Fibroblast of the aortic adventitia (primary cell): ENCODE measurements at places on chromosomes 5 and 9. TPM values are rescaled to one million over a fixed set of nuclear protein-coding genes. Genes with fewer than 3 reads are reported as not detected.

GRCh38 chr5:175859422-175859821, 12.0 kb upstream of the CPLX2 start:
- DNase-seq: no peak

DDX4 gene
- not detected in 2 replicates for total RNA-seq

SLC45A2 gene
- total RNA-seq: 0.09 TPM in 1 of 2 replicates, not detected in the other

DNA sequence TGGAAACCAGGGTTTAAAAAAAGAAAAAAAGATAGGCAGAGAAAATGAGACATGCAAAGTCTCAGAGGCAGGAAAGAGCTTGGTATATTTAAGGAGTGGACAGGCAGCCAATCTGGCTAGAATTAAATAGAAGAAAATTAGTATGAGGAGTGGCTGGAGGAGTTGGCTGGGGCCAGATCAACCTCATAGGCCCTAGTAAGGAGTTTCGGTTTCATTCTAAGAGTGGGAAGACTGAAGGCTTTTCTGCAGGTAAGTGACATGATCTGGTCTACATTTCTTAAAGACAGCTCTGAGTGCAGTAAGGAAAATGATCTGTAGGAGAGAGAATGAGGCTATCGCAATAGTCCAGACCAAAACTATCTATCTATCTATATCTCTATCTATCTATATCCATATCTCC, 27.5 kb downstream of the ADRB2 start:
- no peak for DNase-seq

GRCh38 chr5:76794871-76795270, 24.0 kb upstream of the F2RL1 start:
- DNase-seq: peak; percentile 74

NR4A3 gene
- 1.1 and 1.5 TPM in 2 replicates for total RNA-seq

FOXD4L4 gene
- total RNA-seq: 0.09 TPM in 1 of 2 replicates, not detected in the other

GRCh38 chr9:96566498-96567202, 53.0 kb downstream of the CDC14B start:
- peak; percentile 43 for DNase-seq

DNA sequence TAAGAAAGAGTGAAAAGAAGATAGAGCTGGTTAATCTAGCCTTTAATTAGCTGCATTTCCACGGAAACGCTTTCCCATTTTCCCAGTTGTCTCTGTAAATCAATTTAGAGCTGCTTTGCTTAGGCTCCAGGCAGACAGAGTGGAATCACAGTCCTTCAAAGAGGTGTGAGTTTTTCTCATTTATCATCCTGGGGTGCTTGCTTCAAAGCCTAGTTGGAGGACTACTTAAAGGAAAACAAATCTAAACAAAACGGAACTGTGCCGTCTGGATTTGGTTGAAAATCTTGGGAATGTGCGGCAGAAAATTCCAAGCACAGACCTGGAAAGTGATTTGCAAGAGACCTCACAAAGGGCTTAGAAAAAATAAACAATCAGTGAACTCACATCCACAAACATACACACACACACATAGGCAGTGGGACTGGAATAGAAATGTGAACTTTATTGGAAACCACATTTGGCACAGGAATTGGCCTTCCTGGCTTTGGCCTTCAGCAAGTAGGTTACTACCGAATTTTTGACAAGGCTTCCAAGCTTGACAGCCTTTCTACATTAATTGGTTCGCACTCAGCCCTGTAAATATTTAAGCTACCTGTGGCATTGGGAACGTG, 235.2 kb upstream of the SLC24A2 start:
- DNase-seq: no peak

ST8SIA4 gene
- total RNA-seq: 0.25 and 0.54 TPM in 2 replicates

DNA sequence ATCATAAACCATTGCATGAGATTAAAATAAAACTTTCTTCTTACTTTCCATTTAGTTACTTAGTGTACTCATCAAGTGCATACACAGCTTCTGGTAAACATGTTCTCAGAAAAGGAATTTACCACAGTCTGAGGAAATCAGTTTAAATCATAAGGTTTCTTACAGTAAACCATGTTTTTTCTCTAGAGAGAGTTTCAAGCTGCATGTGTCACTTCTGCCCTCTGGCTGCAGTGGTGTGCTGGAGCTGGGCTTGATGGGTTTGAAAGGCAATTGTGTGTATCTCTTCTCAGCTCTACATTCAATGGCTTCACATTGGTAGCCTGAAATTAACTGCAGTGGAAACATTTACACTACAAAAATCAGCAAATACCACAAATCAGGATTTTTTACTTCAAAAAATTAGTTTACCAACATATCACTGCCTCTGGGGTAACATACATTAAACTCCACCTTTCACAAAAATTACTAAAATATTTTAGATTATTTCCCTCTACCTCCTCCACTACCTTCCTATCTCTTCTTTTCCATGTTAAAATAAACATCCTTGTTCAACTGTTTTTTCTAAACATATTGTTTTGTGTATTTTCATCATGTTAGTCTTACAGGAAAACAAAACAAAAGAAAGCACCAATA, 414.3 kb downstream of the ANXA1 start:
- DNase-seq: peak; percentile 23

DNA sequence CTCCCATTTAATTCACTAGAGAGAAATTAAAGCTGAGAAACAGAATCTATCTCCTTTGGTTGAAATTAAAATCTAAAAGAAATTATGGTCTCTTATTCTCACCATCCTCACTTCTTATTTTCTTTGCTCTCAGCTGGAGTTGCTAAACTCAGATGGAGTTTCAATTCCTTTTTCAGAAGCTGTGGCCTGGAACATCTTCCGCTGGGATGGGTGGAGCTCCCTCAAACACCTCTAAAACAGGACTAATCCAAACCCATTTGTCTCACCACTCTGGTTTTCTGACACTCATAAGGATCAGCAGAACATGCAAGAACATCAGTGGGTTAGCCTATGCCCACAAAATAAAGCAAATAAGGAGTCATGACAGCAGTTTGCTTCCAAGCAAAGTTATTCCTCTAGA, 39.6 kb upstream of the CEP78 start:
- no peak for DNase-seq

DNA sequence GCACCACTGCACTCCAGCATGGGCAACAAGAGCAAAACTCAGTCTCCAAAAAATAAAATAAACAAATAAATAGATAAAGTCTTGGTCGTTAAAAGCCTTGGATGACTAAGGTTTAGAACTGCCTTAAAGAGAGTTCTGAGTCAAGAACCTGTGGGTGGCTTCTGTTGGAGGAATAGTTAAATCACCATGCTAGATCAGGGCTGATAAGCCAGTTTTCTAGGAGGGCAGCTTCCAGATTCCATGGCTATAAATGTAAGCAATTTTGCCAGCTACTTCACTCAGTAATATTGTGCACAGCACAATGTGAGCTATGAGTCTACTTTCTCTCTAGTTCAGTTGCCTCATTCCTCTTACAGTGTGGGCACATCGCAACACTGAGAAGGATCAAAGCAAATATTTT, 242.1 kb upstream of the NUDT12 start:
- peak; percentile 9 for DNase-seq

CARTPT gene
- total RNA-seq: not detected in 2 replicates

DNA sequence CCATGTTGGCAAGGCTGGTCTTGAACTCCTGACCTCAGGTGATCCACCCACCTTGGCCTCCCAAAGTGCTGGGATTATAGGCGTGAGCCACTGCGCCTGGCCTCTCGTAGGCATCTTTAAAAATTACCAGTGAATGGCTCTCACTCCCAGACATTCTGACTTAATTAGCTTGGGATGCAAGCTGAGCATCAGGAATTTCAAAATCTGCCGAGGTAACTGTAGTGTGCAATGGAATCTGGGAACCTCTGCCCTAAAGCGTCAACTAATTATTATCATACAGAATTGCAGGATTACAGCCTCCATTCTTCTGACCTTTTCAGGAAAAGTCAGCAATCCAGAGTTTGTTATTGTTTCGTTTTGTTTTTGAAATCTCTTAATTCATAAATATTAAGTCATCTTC, 213.4 kb upstream of the DMAC1 start:
- DNase-seq: peak; percentile 8

GRCh38 chr9:116230051-116230632, 76.6 kb downstream of the PAPPA start:
- DNase-seq: peak; percentile 44

ZNF883 gene
- total RNA-seq: 4.3 and 4.4 TPM in 2 replicates

GRCh38 chr9:68447611-68448010, 91.2 kb downstream of the PGM5 start:
- DNase-seq: no peak

- no peak for DNase-seq
These were observed 78.2 kb upstream of the GNA14 start for GRCh38 chr9:77726289-77726688.

DNA sequence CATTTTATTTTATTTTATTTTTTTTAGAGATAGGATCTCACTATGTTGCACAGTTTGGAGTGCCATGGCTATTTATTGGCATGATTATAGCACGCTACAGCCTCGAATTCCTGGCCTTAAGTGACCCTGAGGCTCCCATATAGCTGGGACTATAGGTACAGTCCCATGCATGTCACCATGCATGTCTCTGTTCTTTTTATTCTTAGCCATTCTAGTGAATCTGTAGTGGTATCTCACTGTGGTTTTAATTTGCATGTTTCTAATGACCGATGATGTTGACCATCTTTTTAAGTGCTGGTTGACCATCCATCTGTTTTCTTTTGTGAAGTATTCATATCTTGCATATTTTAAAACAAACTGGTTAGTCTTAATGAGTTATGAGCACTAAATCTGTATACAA, 76.1 kb downstream of the SLC44A1 start:
- DNase-seq: no peak

DNA sequence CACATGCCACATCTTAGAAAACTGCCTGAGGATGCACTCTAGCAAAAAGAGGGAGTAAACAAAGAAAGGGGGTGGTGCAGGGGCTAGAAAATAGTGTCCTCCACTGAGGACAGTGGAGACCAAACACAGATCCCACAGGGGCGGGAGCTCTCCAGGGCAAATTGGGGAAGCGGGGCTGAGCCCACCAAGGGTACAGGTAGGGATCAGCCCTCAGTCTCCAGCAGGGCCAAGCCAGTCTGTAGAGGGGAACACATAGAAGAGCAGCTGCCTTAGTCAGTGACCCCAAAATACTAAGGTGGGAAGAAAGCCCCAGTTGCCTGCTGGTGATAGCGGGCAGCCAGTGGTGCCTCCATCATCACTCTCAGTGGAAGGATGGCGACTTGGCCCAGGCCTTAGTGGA, 134.0 kb downstream of the ATPSCKMT start:
- no peak for DNase-seq

DNA sequence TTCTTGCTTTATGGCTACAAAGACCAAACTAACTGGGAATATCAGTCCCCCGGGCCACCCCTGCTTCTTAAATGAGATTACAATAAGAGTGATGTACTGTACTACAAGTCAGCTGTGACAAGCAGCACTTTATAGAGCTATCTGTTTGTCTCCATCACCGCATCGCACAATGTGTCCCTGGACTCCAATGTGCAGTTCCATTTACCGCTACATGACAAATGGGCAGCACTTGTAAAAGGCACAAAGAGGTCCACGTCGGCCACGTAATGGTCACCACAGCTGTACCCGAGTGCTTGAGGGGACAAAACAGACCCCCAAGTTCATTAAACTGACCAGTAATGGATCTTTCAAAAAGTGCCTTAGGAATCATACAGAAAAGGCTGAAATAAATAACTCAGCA, 54.1 kb downstream of the PSMB7 start:
- no peak for DNase-seq

TMEM171 gene
- total RNA-seq: 0.90 and 13.1 TPM in 2 replicates

SLC36A3 gene
- total RNA-seq: not detected in 2 replicates

GRCh38 chr5:40844565-40844964, 3.4 kb downstream of the CARD6 start:
- DNase-seq: no peak

GRCh38 chr9:124045076-124045829, 33.7 kb downstream of the LHX2 start:
- DNase-seq: peak; percentile 40

- DNase-seq: no peak
These were observed 11.7 kb upstream of the INPP5E start for GRCh38 chr9:136451221-136451877.

DNA sequence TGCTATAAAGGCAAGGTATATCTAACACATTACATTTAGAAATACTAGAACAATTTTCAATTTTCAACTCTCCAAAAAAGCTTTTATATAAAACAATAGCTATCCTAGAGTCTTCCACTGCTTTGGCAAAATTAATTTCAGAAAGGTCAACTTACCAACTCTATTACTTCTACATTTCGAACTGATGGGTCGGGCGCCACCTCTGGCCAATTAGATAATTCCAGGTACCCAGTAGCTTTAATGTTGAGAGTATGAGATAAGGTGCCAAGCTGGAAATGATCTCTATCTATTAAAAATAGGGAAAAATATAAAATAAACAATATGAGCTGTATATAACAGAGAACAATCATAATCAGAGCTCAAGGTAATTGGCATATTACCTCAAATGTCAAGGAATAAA, 166.6 kb downstream of the AP3B1 start:
- no peak for DNase-seq

DNA sequence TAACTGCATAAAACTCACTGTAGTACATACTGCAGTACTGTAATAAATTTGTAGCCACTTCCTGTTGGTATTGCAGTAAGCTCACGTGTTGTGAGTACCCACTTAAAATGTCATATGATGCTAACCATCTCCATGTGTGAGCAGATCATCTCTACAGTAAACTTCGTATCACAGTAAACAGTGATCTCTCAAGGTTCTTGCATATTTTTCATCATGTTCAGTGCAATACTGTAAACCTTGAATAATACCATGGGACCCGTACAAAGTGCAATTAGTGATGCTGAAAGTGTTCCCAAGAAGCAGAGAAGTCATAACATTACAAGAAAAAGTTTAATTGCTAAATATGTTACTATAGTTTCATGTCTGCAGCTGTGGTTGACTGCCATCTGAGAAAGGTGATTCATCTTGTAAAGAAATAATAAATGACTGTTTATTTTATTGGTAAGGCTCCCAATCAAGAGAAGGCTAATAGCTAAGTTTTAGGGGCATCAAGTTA, 253.8 kb upstream of the POU5F2 start:
- DNase-seq: no peak

DNA sequence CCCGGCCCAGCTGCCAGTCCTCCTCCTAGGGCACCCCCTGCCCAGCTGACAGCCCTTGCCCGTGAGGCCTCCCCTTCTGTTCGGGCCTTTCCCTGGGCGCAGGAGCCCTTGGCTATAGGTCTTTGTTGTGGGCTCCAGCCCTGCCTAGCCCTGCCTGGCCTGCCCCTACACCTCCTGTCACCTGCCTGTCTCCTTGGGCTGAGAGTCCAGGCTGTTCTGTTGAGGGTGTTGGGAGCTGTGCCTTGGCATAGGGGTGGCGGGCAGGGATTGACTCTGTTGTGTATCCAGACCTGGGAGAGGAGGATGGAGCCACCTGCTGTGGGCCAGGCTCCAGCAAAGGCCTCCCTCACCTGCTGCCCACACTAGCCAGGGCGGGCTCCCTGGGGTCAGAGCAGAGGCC, 11.6 kb downstream of the FCN2 start:
- no peak for DNase-seq
